Astrocyte of the hippocampus (primary cell): ENCODE measurements at places on chromosomes 4 and X.

DNA sequence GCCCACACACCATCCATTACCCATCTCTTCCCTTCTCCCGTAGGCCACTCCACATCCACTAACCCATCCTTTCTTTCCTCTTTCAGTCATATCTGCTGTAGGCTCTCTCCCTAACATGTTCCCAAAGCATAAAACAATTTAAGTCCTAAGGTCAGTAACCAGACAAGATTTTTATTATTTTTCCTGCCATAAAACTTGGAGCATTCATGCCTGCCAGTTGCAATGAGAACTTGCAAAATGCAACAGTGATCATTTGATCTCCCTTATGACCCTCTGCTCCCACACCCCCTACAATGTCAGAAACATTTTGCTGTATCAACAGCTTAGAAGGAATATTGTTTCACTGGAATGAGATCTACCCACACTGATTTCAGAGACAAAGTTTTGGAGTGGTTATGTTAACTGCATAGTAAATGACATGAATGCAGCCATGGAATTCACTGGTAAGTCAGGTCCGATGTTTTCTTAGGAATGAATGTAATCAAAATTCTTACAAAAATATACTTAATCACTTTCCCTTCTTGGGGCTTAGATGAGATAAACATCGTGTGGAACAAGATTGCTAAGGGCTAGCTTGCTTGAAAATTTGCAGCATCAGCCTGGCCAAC, 5.7 kb downstream of the NIPAL1 start:
- no peak for DNase-seq

DNA sequence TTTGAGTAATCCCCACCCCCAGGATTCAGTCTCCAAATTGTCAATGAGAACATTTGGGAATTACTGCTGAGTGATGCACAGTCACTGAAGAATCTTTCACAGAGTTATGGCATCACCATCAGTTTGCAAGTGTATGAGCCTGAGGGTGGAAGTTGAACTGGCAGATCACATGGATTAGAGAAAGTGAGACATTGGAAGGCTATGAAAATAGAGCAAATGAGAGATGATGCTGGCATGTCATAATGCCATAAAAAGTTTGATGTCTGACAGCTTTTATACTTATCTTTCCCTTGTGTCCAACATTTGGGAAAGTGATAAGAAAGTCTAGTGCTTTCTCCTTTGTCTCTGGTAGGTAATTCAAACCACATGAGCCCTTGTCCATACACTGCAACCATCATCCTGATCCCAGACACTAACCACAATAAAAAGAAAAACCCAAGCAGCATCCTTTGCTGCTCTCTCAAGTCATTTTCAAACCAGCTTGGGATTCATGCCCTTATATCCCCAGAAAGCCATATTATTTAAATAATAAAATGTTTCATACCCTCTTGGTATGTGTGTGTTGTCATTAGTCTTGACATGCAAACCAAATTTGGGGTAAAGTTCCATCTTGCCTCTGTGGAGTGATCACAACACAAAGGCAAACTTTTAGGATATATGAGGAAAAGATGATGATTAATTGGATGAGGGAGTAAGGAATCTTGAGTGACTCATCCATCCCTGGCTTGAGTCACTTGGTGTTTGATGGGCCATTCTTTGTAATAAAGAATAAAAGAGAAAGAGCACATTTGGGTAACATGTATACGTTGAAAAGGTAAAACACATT, 438.9 kb downstream of the GRXCR1 start:
- DNase-seq = peak; percentile 59

GRCh38 chr4:21092531-21092930, 392.3 kb downstream of the PACRGL start:
- DNase-seq = no peak

GRCh38 chrX:69150281-69150960, 14.8 kb downstream of the PJA1 start:
- peak; percentile 25 for DNase-seq

DNA sequence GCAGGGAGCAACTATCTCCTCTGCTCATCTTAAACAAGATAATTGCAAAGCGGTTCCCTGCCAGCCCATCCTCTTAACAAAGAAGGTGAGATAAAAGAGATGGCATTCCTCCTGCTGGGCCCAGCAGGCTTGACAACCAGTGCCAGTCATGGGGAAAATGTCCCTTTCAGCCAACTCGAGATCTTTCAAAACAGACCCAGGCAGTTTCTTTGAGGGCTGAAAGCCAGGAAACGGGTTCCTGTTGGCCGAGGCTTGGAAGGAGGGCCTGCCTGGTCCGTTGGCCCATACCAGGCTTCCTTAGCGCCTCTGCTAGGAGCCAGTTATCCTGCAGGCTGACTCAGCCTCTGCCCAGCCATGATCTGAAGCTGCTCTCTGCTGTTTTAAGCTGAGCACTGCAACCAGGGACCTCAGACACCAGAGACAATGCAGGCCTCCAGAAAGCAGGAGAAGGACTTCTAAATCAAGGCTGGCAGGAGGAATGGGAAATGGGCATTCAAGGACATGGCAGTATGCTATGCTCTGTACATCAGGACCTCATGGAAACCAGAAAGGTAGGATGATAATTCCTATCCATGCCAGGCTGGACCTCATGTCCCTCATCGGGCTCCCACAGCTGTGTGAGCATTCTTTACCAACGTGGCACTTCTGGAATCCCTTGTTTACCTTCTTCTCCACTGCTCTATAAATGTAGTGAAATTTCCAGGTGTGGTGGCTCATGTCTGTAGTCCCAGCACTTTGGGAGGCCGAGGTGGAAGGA, 42.4 kb upstream of the SLC2A9 start:
- peak; percentile 88 for DNase-seq

GRCh38 chr4:56271131-56271530, 116.2 kb downstream of the AASDH start:
- DNase-seq = peak; percentile 28

DNA sequence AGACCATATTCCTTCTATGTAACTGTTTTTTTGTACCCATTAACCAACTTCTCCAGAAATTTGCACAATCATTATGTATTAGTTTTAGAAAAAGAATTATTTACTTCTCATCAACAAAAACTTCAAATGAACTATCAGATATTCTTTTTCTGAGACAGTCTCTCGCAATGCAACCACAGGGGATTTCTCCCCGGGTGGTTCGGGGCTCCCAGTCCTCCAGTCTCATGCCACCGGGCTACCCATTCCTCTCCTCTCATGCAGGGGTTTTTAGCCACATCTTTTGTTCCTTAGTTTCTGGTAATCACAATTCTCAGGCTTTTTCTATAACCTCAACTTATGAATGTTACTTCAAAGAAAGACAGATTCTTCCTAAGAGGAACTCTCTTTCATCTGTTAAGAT, 46.6 kb upstream of the CLNK start:
- DNase-seq = no peak

- peak; percentile 53 for DNase-seq
These were observed 63.9 kb upstream of the TRIM2 start for GRCh38 chr4:153140294-153140693.
